ENCODE measurements at places on chromosomes 2 and 18.

DNA sequence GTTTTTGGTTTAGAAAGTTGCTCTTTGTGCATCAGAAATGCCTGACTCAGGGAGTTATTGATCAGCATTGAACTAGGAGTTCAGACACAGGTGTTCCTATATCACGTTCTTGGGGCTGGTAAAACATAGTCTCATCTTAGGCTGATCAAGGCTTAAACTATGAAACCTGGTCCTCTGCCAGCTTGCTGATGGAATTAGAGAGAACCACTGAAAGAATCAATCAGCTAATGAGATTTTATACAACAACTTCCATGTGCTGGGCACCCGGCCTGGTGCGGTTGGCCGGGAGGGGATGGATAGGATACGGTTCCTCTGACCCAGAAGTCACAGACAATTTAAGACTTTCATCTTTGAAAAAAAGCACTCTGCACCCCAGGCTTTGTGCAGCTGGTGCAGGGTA, 164.9 kb downstream of the RDH14 start:
- no peak for DNase-seq

GRCh38 chr2:46787364-46787763, 128.2 kb downstream of the MCFD2 start:
- DNase-seq, result no peak

- no peak for DNase-seq
These were observed 71.6 kb upstream of the SPTBN1 start for GRCh38 chr2:54384301-54385203.

DNA sequence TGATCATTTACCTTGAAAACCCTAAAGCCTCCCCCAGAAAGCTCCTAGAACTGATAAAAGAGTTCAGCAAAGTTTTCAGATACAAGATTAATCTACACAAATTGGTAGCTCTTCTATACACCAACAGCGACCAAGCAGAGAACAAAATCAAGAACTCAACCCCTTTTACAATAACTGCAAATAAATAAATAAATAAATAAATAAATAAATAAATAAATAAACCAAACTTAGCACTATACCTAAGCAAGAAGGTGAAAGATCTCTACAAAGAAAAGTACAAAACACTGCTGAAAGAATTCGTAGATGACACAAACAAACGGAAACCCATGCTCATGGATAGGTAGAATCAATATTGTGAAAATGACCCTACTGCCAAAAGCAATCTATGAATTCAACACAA, 182.0 kb upstream of the RND3 start:
- DNase-seq, result no peak

DNA sequence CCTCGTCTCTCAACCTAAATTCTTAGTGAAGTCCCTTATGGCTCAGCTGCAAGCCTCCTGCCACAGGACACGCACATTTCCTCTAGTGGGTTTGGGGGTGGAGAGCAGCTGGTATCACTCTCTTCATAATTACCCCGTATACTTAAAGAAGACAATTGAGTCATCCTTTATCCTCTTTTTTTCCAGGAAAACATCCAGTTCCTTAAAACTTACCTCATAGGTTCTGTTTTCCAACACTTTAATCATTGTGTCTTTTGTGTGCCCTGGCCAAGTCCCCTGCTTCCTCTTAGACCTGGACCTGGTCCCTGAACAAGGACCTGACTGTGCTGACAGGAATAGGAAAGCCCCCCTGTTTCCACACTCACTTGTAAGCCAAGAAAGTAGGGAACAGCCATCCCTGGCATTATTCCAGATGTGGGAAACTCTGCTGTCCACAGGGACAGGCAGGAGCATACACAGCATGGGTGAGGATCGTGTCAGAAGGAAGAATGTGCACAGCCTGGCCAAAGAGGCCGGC, 42.3 kb upstream of the MYO1B start:
- DNase-seq, result no peak

All from GF-D8 (cell line).